SJCRH30 (cell line): ENCODE measurements at places on chromosomes 12 and 14.
A peak's percentile ranks its signal among the peaks of the same experiment; 100 is the strongest.

DNA sequence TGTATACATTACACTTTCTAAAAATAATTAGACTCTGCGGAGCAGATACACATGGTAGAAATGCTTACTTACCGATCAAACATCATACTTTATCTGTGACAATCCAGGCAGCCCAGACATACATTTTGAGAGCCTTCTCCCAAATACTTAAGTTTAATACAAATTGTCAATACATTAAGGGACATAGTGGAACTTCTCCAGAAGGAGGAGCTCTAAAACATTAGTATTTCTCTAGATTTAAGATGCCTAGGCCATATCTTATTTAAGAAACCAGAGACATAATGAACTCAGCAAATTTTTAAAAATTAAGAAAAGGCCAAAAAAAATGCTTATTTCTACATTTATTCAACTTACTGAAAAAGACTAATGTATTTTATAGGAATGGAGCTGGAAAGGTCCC is 16.1 kb downstream of the ACSM4 start:
- DNase-seq = no peak
- no peaks in the 10 kb centered on the region for H3K36me3 ChIP-seq
- H3K27me3 ChIP-seq = no peaks in the 10 kb centered on the region
- no peak overlapping the region for H3K4me3 ChIP-seq
- no peak overlapping the region for H3K27ac ChIP-seq

GRCh38 chr14:86766469-86766868 is 1226.5 kb downstream of the GALC start:
- H3K36me3 ChIP-seq = no peaks in the 10 kb centered on the region
- no peaks in the 10 kb centered on the region for H3K4me1 ChIP-seq
- H3K27me3 ChIP-seq = no peaks in the 10 kb centered on the region
- DNase-seq = no peak

- H3K4me1 ChIP-seq = no peaks in the 10 kb centered on the region
- no peaks in the 10 kb centered on the region for H3K36me3 ChIP-seq
- H3K27ac ChIP-seq = no peak overlapping the region
- no peaks in the 10 kb centered on the region for H3K27me3 ChIP-seq
These were observed 13.5 kb downstream of the PTGER2 start for GRCh38 chr14:52327374-52328226.

DNA sequence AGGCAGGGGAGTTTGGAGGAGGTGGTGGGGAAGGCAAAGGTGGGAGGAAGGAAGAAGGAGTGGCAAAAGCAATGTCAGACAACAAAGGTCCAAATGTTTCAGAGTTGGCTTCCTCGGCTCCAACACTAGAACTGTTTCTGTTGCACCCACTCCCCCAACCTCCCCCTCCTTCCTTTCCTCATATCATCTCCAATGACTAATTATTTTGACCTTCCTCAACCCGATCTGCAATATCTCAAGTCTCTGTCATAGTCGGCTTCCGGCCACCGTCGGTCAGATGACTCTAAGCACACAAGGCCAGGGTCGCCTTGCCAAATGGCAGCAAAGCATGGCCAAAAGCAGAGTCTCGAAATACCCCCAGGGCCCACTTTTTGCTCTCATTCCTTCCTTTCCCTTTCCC is 637.0 kb upstream of the TBX3 start:
- H3K4me1 ChIP-seq = peaks cover 12% of the 10 kb centered on the region
- H3K27ac ChIP-seq = no peak overlapping the region
- no peaks in the 10 kb centered on the region for H3K27me3 ChIP-seq
- no peak overlapping the region for H3K4me3 ChIP-seq

DNA sequence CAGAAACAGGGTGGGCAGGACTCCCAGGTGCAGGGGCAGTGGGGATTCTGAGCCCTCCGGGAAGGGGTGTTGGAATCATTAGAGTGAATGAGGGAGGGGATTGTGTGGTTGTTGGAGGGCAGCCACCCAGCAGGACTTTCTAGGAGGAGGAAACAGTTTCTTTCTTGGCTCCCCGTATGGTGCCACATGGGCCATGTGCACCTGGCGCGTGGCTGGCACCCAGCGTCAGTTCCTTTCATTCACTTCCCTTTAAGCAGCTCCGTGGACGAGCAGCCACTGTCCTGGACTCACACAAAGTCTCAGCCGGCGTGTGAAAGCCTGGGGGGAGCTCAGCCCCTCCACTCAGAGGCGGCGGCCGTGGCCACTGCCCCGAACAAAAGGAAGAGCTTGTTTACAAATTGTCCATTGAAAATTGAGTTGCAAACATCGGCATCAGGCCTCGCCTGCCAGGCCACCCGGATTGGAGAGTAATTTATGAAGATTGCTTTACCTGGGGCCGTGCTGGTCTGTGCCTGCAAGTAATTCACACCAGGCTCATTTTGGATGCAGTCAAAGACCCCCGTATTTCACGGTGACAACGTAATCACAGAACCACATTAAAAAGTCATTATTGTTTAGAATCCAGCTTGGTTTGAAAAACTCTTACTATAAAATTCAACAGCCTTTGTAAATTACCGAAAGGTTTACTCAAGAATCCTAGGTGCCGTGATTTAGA is 101.7 kb upstream of the C14orf180 start:
- no peaks in the 10 kb centered on the region for H3K4me1 ChIP-seq
- no peak overlapping the region for H3K4me3 ChIP-seq
- H3K27ac ChIP-seq = no peak overlapping the region
- H3K27me3 ChIP-seq = no peaks in the 10 kb centered on the region
- H3K36me3 ChIP-seq = no peaks in the 10 kb centered on the region

DNA sequence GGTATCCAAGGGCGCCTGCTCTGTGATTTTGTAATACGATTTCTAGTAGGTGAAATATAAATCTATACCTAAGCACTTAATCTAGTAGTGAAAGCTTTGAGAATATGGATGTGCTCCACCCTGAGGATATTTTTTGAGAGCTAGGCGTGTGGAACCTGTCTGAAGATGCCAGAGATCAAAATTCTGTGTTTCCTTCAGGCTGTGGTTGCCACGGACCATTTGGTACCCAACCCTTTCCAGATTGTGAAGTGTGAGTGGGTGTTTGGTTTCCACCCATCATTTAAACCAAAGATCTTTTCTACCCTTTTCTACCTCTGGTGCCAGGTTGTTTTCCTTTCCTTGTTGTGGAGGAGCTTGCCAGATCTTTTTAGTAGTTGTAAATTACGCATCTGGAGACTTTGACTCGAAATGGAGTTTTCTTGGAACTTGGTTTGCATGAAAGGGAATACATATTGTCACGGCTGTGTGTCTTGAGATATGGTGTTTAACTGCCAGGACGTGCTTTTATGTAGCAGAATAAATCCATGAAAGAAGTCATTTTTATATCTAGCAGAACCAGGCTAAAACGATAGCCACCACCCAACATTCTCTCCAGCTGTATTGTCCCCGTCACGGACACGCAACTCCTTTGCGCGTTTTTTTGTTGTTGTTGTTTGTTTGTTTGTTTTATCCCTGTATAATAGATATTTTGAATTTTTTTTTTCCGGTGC is 2.2 kb downstream of the LRFN5 start:
- DNase-seq = no peak
- H3K4me1 ChIP-seq = no peaks in the 10 kb centered on the region
- peak overlapping the region; percentile 66 for H3K27ac ChIP-seq
- H3K27me3 ChIP-seq = peaks cover 3% of the 10 kb centered on the region
- peak overlapping the region; percentile 76 for H3K4me3 ChIP-seq

DNA sequence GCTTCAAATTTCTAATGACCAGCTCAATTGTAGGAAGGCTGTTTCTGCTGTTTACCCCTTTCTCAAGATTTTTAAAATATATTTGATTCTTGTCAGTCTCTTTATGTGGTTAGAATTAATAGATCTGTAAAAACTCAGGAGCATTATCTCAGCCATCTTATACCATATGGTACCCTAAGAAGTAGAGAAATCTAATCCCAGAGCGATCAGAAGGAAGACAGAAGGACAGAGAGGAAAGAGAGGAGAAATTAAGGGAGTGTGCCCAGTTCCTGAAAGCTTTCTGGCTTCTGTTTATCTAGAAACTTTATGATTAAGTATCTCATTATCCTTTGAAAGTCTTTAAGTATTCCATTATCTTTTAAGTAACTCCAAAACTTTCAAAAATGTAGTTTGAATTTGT is 152.1 kb upstream of the NAV3 start:
- no peaks in the 10 kb centered on the region for H3K27me3 ChIP-seq
- no peak overlapping the region for H3K27ac ChIP-seq
- H3K4me3 ChIP-seq = no peak overlapping the region
- DNase-seq = no peak
- H3K4me1 ChIP-seq = no peaks in the 10 kb centered on the region
- H3K36me3 ChIP-seq = no peaks in the 10 kb centered on the region

DNA sequence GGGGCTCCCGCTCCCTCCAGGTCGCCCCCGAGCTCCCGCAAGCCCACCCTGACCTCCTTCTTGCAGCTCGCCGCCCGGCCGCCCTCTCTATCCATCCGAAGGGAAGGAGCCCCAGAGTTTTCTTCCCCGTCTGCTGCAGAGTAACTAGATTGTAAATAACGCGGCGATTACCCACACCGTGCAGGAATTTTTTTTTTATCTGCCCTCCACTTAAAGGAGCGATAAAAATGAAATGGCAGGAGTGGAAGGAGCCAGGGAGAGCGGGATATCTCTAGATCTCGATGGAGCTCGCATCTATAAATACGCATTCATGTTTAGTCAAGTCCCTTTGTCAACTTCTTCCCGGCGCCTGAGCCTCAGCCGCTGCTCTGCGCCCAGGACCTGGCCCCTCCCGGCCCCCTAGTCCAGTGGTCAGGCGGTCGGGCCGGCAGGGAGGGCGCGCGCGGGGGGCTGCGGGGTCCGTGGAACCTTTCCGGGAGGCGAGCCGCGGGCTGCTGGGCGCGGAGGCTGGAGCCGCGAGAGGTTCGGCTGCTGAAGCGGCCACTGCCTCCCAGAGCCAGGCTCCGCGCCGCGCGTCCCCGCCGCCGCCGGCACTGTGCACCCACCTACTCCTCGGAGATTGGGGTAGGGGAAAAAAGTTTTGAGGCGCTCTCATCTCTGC is 386.0 kb downstream of the BCAT1 start:
- no peak overlapping the region for H3K27ac ChIP-seq
- DNase-seq = peak; percentile 39
- peak overlapping the region; percentile 73 for H3K4me3 ChIP-seq

- H3K36me3 ChIP-seq = peaks cover 3% of the 10 kb centered on the region; the same call in 1 of the 2 replicates
- no peak overlapping the region for H3K4me3 ChIP-seq
- no peaks in the 10 kb centered on the region; the same call in 1 of the 2 replicates for H3K4me1 ChIP-seq
- no peak for DNase-seq
- no peak overlapping the region for H3K27ac ChIP-seq
These were observed 48.8 kb downstream of the ACSM4 start for GRCh38 chr12:7352661-7353060.

DNA sequence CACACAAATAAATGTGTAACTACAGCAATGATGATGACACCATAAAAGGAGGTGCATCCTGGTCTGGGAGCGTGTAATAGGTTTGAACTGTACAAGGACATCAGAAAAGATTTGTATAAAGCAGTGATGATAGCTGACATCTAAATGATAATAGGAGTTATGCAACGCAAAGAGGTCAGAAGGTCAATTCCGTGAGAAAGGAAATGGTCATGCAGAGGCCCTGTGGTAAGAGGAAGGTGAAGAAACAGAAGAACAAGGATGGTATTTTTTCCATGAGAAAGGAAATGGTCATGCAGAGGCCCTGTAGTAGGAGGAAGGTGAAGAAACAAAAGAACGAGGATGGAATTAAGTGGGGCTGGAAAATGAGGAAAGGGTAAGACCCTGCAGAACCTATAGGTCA is 106.7 kb upstream of the TMPO start:
- H3K4me1 ChIP-seq = no peaks in the 10 kb centered on the region
- H3K4me3 ChIP-seq = no peak overlapping the region
- DNase-seq = no peak

- H3K4me1 ChIP-seq = no peaks in the 10 kb centered on the region
- H3K27ac ChIP-seq = no peak overlapping the region
- no peak for DNase-seq
These were observed 95.1 kb downstream of the DICER1 start for GRCh38 chr14:95062220-95062619.

- no peaks in the 10 kb centered on the region for H3K36me3 ChIP-seq
- no peak overlapping the region for H3K4me3 ChIP-seq
- H3K27me3 ChIP-seq = no peaks in the 10 kb centered on the region
- H3K27ac ChIP-seq = no peak overlapping the region
- peaks cover 60% of the 10 kb centered on the region for H3K4me1 ChIP-seq
These were observed 57.1 kb downstream of the CCNK start for GRCh38 chr14:99538275-99538674.

GRCh38 chr12:46921048-46921763 is 95.4 kb upstream of the SLC38A4 start:
- H3K36me3 ChIP-seq = no peaks in the 10 kb centered on the region
- 0 out of 2 replicates have a peak, but pooled peaks cover 4% of the 10 kb centered on the region for H3K4me1 ChIP-seq
- H3K27me3 ChIP-seq = no peaks in the 10 kb centered on the region
- no peak overlapping the region for H3K27ac ChIP-seq

DNA sequence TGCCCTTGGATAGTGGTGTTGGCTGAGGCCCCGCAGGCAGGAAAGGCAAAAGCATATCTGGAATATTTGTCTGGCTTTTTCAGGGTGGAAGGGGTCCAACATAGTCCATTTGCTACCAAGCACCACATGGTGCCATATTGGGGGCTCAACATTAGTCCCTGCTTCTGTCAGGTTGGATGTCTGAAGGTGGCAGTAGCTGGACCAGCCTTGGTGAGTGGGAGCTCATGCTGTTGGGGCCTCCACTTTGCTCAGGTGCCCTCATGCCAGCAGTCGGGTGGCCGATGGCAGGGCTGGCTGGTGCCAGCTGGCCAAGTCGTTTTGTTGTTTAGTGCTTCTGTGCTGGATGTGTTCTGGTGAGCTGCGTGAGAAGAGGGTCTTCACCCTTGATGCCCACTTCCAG is 135.3 kb downstream of the PAPOLA start:
- H3K4me3 ChIP-seq = no peak overlapping the region
- no peaks in the 10 kb centered on the region for H3K36me3 ChIP-seq
- no peaks in the 10 kb centered on the region for H3K27me3 ChIP-seq
- no peak overlapping the region for H3K27ac ChIP-seq
